ENCODE measurements at places on chromosomes 2 and 18.

DNA sequence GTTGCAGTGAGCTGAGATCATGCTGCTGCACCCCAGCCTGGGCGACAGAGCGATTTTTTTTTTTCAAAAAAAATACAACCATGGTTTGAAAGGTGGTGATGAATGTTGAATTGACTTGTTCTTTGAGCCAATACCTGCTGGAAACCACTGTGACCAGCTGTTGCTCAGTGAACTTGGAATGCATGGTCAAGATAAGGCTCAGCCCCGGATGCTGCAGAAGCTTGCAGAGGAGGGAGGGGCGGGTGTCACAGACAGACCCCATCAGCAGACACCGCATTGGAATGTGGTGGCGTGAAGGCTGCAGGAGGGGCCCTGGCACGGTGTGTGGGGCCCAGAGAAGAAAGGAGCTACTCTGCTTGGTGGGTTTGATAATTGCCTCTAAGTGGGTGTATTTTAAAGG, 91.6 kb downstream of the ITGB1BP1 start:
- no peak for DNase-seq

- DNase-seq = no peak
Measured at GRCh38 chr2:140416577-140416976, 1636.4 kb upstream of the NXPH2 start.

DNA sequence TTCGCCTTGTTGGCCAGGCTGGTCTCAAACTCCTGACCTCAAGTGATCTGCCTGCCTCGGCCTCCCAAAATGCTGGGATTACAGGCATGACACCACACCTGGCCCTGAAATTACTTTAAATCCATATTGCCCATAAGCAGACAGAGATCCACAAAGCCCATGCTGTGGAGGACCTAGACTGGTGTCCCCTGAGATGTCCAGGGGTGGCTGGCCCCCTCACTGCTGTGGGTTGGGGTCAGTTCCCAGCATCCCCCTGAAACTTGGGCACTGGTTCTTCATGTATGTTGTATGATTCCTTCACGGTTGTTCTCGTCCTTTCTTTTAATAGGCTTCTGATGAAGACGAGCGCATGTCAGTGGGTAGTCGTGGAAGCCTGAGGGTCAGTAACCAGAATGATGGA, 78.1 kb upstream of the RBM44 start:
- no peak for DNase-seq

- no peak for DNase-seq
Measured at GRCh38 chr2:217751192-217751591, 251.6 kb downstream of the TNS1 start.

- DNase-seq = no peak
Measured at GRCh38 chr2:172093416-172094293, 8.3 kb downstream of the DLX1 start.

DNA sequence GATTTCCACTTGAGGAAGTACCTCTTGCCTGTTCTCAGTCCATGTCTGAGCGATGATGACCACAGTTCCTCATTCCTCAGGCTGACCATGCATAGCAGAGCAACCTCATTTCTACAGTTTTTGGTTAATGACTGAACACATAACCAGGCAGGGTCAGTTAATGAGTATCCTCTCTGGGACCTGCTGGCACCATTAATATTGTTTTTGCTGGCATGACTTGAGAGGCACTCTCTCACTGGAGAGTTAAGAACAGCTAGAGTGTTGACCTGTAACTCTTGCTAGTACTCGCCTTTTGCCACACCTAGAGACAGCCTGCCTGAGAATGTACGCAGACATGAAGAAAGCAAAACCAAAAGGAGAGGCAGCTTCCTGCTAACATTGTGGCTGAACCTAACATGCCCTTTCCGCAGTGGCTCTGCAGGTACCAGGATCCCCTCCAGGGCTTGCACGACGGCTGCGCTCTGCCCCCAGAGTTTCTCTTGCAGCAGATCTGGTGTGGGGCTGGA, 23.9 kb downstream of the PECR start:
- DNase-seq = no peak

- DNase-seq = peak; percentile 87
Measured at GRCh38 chr2:47272031-47272864, 117.1 kb upstream of the STPG4 start.

DNA sequence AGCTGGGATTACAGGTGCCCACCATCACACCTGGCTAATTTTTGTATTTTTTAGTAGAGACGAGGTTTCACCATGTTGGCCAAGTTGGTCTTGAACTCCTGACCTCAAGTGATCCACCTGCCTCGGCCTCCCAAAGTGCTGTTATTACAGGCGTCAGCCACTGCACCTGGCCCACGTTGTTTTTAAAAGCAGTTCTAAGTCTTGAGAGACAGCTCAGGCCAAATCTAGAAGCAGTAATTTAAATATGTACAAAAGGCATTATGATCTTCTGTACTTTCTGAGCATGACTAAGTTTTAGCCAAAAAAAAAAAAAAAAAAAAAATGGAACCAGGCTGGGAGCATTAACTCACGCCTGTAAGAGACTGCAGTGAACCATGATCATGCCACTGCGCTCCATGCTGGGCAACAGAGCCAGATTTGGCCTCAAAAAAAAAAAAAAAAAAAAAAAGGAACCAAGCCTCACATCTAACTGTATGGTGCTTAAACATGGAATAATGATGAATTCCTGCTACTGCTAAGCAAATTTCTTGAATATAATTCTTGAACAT, 4.0 kb downstream of the ABHD3 start:
- DNase-seq = no peak

DNA sequence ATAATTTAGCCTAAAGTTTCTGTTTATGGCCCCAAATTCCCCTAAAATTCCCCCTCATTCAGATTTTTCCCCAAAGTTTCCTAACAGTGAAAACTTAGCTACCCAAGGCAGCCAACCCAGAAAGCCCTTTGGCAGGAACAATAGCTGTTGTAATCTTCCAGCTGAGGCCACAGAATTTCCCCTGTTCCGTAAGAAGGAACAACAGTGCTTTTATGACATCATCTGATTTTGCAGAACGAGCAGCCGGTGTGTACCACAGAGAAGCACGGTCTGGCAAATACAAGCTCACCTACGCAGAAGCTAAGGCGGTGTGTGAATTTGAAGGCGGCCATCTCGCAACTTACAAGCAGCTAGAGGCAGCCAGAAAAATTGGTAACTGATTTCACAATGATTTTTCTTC, 6.3 kb downstream of the TNFAIP6 start:
- DNase-seq = no peak

DNA sequence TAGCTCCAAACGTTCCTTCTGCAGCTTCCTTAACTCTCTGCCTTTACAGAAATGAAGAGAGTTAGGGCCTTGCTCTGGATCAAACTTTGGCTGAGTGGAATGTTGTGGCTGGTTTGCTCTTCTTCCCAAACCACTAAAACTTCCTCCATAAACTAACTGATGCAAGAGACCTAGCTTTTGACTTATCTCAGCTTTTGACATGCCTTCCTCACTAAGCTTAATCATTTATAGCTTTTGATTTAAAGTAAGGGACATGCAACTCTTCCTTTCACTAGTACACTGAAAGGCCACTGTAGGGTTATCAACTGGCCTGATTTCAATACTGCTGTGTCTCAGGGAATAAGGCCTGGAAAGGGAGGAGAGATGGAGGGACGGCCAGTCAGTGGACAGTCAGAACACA, 8.3 kb downstream of the PXDN start:
- DNase-seq = no peak

DNA sequence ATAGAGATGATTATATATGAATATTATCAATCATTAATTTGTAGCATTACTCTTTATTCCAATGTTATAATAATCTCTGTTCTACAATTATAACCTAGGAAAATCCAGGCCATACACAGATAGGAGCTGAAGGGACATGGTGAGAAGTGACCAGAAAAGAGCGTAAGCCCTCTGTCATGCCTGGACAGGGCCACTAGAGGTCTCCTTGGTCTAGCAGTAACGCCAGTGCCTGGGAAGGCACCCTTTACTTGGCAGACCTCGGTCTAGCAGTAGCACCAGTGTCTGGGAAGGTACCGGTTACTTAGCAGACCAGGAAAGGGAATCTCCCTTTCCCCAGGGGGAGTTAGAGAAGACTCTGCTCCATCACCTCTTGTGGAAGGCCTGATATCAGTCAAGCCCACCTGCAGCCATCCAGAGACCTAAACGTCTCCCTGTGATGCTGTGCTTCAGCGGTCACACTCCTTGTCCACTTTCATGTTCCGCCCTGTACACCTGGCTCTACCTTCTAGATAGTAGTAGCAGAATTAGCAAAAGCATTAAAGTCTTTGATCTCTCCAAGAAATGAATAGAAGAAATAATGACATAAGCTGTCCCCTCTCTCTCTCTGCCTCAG, 447.5 kb upstream of the FSIP2 start:
- no peak for DNase-seq

- no peak for DNase-seq
Measured at GRCh38 chr18:9530226-9531009, 55.1 kb downstream of the RALBP1 start.

GRCh38 chr2:234996069-234996940, 44.5 kb downstream of the SH3BP4 start:
- peak; percentile 78 for DNase-seq

- no peak for DNase-seq
Measured at GRCh38 chr2:42256505-42256904, 87.4 kb downstream of the EML4 start.

DNA sequence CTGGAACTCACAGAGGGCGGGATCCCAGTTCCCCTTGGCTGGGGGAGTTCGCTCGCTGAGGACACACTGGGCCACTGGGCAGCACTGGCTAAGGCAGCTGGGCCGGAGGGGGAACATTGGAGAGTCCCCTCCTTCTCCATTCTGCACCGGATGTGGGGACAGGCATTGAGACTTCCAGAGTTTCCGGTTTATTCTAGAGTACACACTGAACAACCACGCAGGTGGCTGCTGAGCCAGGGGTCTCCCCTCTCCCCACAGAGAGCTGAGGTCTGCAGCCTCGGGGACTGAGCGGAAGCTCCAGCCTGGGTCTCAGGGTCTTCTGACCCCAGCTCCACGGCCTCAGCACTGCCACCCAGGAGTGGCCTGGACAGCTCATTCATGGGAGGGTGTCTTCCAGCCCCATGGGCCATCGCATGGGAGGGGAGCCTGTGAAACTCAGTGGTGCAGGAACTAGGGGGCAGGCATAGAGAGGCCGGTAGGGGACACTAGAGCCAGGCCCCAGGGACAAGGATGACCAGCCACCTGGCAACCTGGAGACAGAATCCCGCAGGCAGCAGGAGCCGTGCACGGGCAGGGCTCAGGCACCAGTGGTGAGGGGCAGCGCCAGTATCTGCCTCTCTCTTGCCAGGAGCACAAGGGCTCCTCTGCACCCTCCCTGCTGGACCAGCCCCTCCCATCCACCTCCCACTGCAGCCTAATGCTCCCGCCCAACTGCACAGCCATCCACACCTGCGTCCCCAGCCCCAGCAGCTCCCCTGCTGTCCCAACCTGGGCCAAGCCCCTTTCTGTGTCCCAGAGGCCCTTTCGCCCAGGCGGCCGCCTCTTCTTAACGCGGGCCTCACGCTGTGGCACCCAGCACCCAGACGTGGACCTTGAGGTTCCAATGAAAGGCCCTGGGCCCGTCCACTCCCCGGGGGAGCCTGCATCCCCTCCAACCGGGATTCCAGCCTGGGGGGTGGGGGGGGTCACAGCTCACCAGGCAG, 45.1 kb upstream of the GPC1 start:
- no peak for DNase-seq

- no peak for DNase-seq
Measured at GRCh38 chr18:7557973-7558372, 9.1 kb upstream of the PTPRM start.

DNA sequence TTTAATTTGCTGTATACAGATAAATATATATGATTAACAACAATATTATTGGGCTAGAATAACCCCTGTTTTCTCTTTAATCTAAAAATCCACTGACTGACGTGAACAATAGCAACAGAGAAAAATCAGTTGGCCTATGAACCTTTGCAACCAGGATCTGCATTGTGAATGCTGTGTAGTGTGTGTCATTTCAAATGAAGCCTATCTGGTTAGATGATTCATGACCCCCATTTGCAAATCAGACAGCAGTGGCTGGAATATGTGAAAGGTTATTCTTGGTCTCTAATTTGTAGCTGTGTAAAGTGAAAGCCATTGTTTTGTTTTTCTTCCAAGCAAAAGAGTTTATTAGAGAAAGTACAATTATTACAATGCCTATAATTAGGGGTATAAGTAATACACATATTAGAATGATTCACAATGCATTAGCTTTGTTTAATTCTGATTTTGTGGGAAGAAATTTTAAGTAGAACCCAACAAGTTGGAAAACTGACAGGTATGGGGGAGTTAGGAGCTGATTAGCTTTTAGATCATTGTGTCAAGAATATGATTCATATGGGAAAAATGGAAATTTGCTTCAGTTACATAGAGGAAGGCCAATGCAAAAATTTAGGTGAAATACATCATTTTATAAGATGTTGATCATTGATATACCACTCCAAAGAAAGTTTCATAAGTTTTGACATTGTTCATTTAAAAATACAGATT, 1362.2 kb upstream of the TMEFF2 start:
- no peak for DNase-seq

DNA sequence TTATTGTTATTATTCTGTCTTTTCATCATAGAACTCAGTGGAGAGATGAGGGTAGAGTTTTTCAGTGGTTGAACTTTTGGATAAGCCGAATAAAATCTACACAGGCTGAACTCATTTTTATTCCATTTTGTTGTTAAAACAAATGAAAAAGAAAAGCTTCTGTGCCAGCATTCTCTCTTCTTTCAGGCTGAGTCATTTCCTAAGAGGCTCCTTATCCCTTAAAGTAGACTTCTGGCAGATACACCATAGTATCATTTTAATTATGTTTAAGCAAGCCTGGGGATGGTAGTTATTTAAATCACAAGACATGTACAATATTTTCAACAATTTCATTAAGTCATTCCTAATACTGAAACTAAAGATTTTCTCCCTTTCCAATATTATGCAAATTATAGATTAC, 1364.0 kb upstream of the NRXN1 start:
- DNase-seq = no peak

DNA sequence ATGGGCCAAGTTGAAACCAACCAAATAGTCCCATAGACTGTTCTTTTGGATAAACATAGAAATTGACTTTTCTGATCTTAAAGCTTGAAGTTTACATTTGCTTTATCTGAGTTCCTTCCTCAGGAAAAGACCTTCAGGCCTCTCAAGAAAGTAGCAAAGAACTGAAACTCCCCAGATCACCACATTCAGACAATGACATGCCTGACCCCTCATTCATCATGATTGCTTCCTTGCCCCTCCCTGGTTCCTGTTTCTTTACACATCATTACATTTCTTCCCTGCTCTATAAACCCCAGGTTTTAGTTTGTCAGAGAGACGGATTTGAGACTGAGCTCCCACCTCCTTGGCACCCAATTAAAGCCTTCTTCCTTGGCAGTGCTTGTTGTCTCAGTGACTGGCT, 83.6 kb upstream of the ST3GAL5 start:
- DNase-seq = no peak

DNA sequence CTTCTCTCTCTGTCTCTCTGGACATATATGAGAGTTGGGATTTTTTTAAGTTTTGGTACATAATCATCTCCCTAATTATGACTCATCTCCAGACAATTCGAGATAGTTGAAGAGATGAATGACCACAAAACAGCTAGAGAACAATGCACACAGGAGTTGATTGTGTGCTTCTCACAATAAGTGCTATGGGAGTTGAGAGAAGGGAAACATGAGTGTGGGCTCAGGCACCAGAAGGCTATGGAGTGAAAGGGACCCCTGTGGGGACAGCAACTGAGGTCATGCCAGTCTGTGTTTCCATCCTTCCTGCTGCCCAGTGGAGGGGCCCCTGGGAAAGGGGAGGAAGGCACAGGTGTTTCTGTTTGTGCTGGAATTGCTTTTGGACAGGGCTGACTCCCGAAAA, 6.5 kb upstream of the YWHAQ start:
- peak; percentile 66 for DNase-seq
